ENCODE measurements at places on chromosomes 7 and 10.

DNA sequence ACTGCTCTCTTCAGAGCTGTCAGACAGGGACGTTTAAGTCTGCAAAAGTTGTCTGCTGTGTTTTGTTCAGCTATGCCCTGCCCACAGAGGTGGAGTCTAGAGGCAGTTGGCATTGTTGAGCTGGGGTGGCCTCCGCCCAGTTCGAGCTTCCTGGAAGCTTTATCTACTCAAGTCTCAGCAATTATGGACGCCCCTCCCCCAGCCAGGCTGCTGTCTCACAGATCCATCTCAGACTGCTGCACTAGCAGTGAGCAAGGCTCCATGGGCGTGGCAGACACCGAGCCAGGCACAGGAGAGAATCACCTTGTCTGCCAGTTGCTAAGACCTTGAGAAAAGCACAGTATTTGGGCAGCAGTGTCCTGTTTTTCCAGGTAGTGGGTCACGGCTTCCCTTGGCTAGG lies 98.1 kb downstream of the SDHAF3 start:
- no peak for DNase-seq

- peak; percentile 22 for DNase-seq
Measured at GRCh38 chr10:75195035-75195763, 15.4 kb upstream of the VDAC2 start.

GRCh38 chr7:77827999-77828398 lies 29.4 kb downstream of the PHTF2 start:
- no peak for DNase-seq

GRCh38 chr7:43318188-43318770 lies 205.8 kb downstream of the HECW1 start:
- DNase-seq: no peak

- no peak for DNase-seq
Measured at GRCh38 chr10:95758351-95759025, 2.5 kb downstream of the ENTPD1 start.

- no peak for DNase-seq
Measured at GRCh38 chr10:59633063-59633462, 76.6 kb downstream of the SLC16A9 start.

- DNase-seq: no peak
Measured at GRCh38 chr10:30231071-30231652, 117.9 kb downstream of the MTPAP start.

- peak; percentile 59 for DNase-seq
Measured at GRCh38 chr7:949021-949934, 5.2 kb downstream of the ADAP1 start.

DNA sequence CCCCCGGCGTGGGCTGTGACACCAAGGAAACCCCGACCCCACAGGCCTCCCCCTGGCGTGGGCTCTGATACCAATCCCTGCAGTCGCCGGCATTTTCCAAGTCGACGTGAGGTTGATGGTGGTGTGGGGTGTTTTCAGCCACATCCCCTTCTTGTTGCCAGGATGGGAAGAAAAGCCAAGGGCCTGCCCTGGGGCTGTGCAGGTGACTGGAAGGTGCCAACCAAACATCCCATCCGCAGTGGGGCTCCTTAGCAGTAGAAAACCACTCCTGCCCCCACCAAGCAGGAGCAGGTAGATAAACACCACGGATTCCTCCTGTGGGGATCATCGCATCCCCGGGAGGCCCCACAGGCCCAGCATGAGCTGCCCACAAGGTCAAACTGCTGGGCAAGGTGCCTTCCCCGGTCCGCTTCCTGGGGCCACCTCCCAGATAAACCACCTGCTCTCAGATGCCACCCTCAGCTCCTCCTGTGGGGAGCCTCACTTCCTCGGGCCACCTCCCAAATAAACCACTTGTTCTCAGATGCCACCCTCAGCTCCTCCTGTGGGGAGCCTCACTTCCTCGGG lies 88.5 kb upstream of the DIP2C start:
- DNase-seq: no peak

GRCh38 chr10:22259280-22259679 lies 41.5 kb upstream of the EBLN1 start:
- no peak for DNase-seq

DNA sequence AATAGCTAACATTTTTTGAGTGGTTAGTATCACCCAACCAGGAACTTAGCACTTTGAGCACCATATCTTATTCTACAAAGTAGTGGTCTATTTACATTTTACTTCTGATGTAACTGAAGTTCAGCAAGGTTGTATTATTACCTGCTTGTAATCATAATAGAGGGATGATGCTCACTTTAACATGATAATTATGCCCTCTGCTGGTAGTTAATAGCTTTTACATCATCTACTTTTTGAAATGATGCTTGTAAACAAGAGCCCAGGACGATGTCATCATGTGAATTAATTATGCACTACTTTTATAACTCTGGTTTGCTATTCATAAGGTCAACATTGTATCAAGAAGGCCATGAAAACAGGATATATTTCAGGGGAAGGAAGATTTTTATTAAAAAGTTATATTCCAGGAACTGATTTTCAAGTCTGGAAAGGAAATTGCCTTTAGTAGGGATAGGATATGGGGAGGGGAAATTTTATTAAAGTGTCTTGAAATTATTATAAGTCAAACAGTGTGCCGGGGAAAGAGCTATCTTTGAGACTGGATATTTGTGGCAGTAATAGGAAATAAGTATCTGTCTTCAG lies 80.3 kb upstream of the SCIN start:
- no peak for DNase-seq

- no peak for DNase-seq
Measured at GRCh38 chr7:7761340-7761973, 43.0 kb upstream of the RPA3 start.

- DNase-seq: no peak
Measured at GRCh38 chr10:113356794-113357680, 195.8 kb upstream of the HABP2 start.

GRCh38 chr10:124225029-124225466 lies 131.7 kb upstream of the CHST15 start:
- no peak for DNase-seq

GRCh38 chr10:122113161-122113944 lies 124.4 kb downstream of the TACC2 start:
- peak; percentile 87 for DNase-seq

DNA sequence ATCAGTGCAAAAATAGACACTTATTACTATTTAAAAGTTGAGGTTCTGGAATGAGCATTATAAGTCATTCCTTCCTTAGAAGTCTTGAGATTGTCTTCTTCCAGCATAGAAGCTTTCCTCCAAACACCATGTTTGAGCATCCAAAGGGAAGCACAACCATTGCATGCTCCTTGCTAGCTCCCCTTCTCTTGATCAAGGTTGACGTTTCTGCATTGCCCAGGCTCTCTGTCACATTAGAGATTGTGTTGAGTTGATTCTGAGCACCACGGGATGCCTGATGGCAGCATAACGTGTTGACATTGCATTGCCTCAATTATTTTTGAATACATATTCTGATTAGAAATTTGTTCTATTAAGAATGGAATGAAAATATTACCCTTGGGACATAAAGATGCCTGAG lies 322.2 kb downstream of the CDK14 start:
- no peak for DNase-seq

GRCh38 chr7:157472311-157473050 lies 135.7 kb downstream of the DNAJB6 start:
- DNase-seq: no peak

- no peak for DNase-seq
Measured at GRCh38 chr7:31633894-31634494, 53.0 kb upstream of the PPP1R17 start.

- no peak for DNase-seq
Measured at GRCh38 chr10:2782265-2782664, 285.1 kb upstream of the PFKP start.

- DNase-seq: no peak
Measured at GRCh38 chr10:90470966-90471365, 386.9 kb downstream of the HTR7 start.

DNA sequence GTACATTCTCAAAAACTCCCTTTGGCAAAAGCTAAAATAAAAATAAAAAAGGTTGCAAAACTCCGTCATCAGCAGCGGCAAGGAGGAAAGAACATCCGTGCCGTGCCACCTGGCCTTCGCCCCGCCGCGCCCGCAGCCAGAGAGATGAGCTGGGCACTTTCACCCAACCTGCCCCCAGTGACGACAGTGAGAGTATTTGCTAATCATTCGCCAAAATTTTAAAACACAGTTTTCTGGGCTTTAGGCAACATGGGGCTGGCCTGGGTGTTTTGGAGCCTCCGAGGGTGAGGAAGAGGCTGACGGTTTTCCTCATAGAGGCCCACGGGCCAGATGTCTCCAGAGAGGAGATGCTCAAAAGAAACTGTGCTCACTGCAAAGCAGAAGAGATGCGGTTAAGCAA lies 128.2 kb downstream of the PRKAG2 start:
- DNase-seq: no peak

DNA sequence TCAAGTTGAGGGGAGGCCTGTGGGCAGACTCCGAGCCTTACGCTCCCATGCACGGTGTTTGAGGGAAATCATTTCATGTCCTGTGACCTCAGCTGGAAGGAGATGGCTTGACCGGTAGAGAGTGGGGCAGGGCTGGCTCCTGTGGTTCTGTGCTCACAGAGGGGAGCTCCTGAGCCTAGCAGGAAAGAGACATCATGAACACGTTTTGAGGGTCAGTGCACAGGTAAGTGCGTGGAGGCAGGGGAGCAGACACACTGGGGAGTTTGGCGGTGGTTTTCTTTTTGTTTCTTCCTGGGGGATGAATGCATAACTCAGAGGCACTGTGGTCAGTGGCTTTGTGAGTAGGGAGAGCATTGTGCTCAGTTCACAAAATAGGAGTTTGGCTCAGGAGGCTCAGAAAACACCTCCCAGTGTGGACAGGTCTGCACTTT lies 22.5 kb downstream of the ADCY1 start:
- DNase-seq: no peak

- DNase-seq: no peak
Measured at GRCh38 chr7:108497082-108497725, 28.7 kb downstream of the PNPLA8 start.

DNA sequence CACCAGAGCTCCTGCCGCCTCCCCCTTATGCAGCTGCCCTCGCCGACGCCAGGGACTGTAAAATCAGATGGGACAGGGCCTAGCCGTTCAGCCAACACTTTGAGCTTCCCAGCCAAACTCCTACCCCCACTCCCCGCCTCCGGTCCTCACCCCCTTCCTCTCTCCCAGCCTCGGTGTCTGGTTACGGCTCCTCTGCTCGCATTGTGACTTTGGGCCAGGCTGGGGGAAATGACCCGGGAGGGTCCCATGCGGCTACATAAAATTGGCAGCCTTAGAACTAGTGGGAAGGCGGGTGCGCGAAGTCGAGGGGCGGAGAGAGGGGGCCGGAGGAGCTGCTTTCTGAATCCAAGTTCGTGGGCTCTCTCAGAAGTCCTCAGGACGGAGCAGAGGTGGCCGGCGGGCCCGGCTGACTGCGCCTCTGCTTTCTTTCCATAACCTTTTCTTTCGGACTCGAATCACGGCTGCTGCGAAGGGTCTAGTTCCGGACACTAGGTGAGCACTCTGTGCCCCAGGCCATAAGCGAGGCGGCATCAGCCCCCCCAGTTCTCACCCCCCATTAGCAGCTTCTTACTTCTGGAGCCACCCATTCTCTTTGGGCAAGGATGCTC lies at the start of gene KAZALD1:
KAZALD1 (plus strand) TSS at position 366 of the 608 bp plus-strand sequence. CDS start 604 bp downstream, outside the sequence.
- DNase-seq: peak; percentile 79

GRCh38 chr7:135710417-135711138 lies 17.4 kb downstream of the SLC13A4 start:
- no peak for DNase-seq

GRCh38 chr7:34672430-34672829 lies 14.4 kb downstream of the NPSR1 start:
- no peak for DNase-seq

DNA sequence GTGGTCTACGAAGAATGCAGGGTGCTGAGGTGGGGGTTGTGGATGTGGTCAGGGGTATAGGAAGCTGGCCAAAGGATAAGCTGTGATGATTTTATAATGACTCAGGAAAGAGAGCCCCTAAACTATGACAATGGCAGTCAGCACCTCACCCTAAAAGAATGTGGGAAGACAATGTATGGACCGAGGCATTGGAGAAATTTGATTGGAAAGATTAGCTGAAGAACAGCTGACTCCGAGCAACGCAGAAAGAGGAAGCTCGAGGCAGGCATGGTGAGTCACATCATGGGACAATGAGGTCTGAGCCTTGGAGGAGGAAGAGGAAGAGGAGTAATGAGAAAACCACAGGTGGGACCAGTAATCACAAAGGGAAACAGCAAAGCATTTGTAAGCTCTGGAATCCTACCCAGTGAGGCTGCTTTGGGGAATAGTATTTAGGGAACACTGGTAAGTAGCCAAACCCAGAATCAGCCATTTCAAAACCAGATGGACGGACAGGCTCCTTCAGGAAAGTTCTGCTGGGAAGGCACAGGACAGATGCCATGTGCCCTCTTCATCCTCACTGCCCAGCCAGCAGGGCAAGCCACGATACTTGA lies 295.4 kb downstream of the PRPF18 start:
- DNase-seq: no peak

GRCh38 chr7:78066599-78066998 lies 268.0 kb downstream of the PHTF2 start:
- DNase-seq: no peak

GRCh38 chr10:12908773-12909172 lies 92.7 kb downstream of the CCDC3 start:
- no peak for DNase-seq

- peak; percentile 86 for DNase-seq
Measured at GRCh38 chr7:2637505-2638223, 5.9 kb downstream of the TTYH3 start.

GRCh38 chr7:21041666-21042065 lies 255.0 kb upstream of the SP8 start:
- no peak for DNase-seq

DNA sequence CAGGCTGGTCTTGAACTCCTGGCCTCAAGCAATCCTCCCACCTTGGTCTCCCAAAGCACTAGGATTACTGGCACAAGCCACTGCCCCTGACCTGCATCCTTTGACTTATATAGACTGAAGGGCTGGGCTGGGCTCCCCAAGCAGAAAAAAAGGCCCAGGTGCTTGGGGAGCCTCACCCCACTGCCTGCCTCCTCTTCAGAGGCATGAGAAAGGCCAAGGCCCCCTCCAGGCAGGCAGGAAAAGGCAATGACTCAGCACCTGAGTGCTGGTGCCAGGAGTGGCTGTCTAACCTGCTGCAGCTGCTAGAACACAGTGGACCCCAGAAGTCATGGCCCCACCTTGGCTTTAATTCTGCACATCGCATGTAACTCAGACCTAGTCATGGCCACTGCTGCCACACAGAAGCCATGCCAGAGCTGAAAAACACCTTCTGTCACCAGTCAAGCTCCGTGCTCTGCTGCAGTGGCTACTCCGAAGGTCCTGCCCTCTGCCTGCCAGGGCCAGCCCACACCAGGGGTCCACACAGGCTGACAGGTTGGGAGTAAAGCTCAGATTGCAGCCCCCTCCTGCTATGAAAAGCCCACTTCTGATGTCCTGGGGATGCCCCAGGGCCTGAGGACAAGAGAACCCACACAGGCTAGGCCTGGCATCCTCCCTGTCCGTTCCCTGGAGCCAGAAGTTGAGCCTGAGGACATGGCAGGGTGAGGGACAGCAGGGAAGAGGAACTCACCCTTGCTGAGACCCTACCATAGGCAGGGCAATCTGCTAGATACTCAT lies 48.5 kb downstream of the GRID1 start:
- DNase-seq: no peak
